ENCODE measurements at places on chromosomes 3 and 15.

- DNase-seq, result no peak
These were observed 901 bp downstream of the ICE2 start for GRCh38 chr15:60477916-60478565.

- no peak for DNase-seq
These were observed 192.3 kb downstream of the TAFA4 start for GRCh38 chr3:68740087-68740486.

- no peak for DNase-seq
These were observed 98.0 kb upstream of the ABHD17C start for GRCh38 chr15:80597076-80597475.

GRCh38 chr15:77185242-77185785 lies 114.4 kb upstream of the TSPAN3 start:
- no peak for DNase-seq

- DNase-seq, result no peak
These were observed 46.6 kb downstream of the FBLN2 start for GRCh38 chr3:13595485-13595884.

DNA sequence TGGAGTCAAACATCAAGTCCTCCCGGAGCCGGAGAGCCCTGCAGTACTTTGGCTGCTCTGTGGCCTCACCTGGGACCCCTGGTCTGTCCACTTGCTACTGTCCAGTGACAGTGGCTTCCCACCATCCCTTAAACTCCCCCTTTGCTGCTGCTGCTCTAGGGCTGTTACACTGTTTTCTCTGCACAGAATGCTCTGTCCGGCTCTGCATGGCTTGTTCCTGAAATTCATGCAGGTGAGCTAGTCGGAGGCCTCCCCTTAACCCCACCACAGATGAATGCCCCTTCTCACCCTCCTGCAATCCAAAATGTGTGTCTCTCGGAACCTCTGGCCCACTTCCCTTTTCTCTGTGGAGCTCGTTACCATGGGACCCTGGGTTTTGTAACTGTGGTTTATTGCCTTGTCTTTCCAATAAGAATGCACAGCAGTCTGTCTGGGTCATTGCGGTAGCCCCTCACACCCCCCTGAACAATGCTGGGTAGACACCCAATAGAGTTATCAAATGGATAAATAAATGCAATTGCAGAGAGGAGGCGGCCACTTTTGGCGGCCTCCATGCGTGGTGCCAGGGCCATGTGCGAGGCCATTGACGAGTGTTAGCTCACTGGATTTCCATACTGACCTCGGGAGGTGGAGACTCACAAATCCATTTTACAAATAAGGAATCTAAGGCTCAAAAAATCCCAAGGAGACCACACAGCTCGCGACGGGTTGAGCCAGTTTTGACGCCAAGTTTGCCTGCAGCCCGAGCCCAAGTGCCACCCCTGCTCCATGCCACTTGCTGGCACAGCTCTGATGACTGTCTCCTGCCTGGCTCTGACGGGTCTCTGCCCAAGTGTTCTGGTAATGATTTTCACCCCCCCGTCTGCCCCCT lies 48.5 kb downstream of the RGMA start:
- no peak for DNase-seq

DNA sequence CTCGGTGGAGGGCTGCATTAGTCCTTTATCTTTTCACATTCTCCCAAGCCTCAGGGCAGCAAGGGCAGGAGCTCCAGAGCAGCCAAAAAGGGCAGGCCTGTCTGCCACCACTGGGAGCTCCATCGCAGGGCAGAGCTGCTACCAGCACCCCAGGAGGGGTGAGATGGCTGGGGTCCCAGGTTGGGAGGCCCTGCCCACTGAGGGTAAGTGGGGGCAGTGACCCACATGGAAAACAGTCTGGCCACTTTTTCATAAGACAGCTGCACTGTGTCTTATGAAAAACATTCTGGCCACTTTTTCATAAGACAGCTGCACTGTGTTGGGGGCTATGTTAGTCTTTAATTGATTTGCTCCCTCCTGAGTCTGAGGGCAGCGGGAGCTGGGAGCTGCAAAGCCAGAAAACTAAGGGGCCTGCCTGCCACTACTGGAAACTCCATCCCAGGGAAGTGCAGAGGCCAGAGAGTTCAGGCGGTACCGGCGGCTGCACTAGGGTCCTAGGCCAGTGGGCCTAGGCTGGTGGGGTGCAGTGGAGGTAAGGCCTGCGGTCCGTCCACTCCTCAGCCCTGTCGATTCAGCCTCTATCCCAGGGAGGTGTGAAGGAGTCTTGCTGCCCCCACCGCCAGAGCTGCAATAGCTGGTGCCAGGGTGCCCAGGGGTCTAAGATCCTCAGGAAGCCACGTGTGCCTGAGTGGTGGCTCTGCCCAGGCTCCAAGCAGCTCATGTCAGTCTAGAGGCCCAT lies 45.4 kb downstream of the TMCO5A start:
- no peak for DNase-seq

- DNase-seq, result no peak
These were observed 71.3 kb downstream of the RASA2 start for GRCh38 chr3:141557961-141558706.

GRCh38 chr3:152127058-152127457 lies 141.7 kb upstream of the MBNL1 start:
- DNase-seq, result no peak

GRCh38 chr3:100317912-100318311 lies 16.6 kb upstream of the NIT2 start:
- no peak for DNase-seq

GRCh38 chr3:194518652-194519051 lies 31.9 kb upstream of the ATP13A3 start:
- DNase-seq, result no peak

DNA sequence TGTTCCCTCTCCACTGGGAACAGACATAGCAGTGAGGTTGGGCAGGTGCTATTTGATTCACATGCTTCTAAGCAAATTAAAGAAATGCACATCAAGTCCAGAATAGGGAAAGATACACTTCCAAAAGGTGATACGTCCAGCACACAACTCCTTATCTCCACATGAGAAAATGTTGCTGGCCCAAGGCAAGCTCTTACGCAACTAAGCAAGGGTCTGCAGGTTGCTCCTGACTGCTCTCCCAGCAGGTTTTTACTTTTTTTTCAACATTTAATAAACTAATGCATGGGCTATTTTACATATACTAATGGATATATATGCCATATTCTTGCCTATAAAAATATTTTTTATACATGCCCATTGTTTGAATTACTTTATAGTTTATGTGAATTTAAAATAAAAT lies 818.5 kb upstream of the ROBO1 start:
- DNase-seq, result no peak

DNA sequence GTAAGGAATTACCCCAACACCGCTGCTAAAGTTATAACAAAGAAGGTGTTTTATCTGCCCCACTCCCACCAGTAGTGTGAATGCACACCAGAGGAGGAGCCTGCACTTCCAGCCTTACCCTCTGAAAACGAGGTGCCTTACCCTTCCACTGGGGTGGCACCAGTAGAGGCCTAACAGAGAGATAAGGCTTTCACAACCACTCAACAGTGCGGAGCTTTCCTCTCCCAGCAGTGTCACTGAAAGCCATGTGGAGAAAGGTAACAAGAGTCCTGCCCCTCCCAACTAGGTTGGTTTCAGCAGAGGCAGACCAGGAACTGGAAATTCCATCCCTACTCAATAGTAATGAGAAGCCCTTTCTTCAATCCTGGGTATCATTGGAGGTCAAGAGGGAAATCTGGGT lies 539.2 kb downstream of the VGLL3 start:
- no peak for DNase-seq

GRCh38 chr3:104436506-104436905 lies 930.2 kb upstream of the ALCAM start:
- no peak for DNase-seq

DNA sequence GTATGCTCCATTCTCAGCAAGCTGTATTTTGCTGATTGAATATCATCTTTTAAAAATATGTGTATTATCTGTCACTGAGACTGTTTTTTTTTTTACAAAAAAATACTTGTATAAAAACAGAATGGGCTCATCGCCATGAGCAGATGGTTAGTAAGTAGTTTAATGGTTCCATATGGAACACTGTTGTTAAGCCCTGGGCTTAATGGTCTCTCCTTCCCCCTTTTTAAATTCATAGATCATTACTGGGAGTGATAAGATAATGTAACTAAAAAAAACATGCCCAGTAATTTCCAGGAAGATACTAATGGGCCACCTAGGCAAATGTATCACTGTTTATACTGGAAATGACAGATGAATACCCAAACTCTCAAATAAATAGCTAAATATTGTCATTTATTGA lies 95.3 kb upstream of the TPRG1 start:
- no peak for DNase-seq

- DNase-seq, result peak; percentile 32
These were observed 32.4 kb upstream of the HES1 start for GRCh38 chr3:194103505-194103904.

- no peak for DNase-seq
These were observed 48.7 kb downstream of the SLC49A4 start for GRCh38 chr3:122843604-122844003.

DNA sequence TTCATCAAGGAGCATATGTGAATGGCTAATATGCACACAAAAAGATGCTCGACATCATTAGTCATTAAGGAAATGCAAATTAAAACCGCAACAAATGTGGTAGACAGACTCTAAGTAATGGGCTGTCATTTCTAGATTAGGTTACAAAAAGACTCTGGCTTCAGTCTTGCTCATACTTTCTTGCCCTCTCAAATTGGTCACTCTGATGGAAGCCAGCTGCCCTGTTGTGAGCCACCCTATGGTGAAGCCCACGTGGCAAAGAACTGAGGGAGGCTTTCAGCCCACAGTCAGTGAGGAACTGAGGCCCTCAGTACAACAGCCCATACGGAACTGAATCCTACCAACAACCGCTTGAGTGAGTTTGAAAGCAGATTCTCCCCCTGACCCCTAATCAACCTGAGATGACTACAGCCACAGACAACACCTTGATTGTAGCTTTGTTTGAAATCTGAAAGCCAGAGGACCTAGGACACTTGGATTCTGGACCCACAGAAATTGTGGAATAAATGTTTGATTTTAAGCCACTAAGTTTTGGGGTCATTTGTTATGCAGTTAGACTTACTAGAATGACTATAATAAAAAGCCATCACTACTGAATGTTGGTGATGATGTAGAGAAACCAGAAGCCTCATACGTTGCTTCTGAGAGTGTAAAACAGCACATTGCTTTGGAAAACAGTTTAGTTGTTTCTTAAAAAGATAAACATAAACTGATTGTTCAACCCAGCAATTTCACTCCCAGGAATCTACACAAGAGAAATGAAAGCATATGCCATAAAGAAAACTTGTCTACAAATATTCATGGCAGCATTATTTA lies 45.7 kb downstream of the EHHADH start:
- no peak for DNase-seq

- DNase-seq, result no peak
These were observed 40.4 kb downstream of the SRP14 start for GRCh38 chr15:39998511-39999077.

DNA sequence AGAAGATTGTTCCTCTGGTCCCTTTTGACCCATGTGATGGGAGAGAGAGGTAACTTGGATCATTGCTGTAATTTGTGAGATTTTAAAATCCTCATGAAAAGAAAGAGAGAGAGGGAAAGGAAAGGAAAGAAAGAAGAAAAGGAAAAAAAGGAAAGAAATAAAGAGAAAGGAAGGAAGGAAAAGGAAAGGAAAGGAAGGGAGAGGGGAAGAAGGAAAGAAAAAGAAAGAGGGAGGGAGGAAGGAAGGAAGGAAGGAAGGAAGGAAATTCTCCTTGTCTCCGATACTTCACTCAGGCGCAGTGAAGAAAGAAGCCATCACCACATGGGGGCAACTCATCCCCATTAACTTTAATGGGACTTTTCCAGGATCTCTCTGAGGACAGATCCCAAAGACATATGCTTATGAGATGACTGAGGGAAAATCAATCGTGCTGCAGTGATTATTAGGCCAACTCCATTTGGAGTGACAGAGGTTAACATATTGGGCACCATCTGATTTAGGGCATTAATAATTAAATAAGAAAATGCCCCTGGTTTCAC lies 123.0 kb downstream of the MEGF11 start:
- no peak for DNase-seq

DNA sequence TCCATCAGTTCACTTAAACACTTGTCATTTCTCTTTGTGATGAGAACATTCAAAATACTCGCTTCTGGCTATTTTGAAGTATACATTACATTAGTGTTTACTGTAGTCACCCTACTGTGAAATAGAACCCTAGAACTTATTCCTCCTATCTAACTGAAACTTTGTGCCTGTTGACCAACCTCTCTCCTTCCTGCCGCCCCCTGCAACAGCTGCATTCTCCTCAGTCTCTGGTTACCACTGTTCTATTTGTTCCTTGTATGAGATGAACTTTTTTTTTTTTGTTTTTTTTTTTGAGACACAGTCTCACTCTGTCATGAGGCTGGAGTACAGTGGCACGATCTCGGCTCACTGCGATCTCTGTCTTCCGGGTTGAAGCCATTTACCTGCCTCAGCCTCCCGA lies 2.9 kb downstream of the RAD51 start:
- no peak for DNase-seq

DNA sequence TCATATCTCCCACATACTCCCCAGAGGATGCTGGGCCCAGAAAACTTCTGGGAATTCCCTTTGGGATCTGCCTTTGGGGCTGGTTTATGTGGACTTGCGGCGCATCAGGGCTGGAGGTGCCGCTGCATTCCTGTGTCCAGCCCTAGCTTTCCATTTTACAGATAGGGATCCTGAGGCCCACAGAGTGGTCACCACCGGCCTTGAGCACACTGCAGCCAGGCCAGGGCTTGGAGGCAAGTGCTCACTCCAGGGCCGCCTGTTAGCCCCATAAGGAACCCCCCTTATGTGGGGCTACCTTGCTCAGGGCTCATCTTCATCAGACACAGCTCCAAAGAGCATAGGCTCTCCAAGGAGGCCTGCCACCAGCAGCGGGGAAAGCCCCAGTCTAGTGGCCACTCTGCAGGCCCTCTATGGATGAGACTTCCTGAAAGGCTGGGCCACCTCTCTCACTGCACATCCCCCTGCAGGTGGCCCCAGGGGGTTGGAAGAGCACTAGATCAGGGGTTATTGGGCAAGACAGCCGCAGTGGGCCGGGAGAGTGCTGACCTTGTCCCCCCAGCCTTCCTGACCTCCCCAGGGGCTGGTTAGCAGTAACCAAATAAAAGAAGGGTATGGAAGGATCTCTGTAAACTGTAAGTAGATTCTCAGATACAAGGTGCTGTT lies 9.2 kb upstream of the ATP2B2 start:
- DNase-seq, result no peak

GRCh38 chr3:18751514-18751913 lies 326.4 kb upstream of the SATB1 start:
- no peak for DNase-seq

- DNase-seq, result no peak
These were observed 13.2 kb upstream of the PCSK6 start for GRCh38 chr15:101502572-101503295.

GRCh38 chr15:61644550-61644949 lies 415.4 kb upstream of the RORA start:
- DNase-seq, result no peak
